ENCODE measurements at places on chromosomes 13 and 19.

DNA sequence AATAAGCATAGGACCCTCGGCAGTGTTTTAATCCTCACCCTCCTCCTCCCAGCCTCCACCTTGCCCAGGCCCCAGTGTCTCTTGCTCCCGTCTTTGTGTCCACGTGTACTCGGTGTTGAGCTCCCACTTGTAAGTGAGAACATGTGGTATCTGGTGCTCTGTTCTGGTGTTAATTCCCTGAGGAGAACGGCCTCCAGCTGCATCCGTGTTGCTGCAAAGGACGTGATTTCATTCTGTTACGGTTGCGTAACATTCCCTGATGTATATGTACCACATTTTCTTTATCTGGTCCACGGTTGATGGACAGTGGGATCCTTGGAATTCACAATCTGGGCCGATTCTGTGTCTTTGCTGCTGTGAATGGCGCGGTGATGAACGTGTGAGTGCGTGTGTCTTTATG is 44.7 kb upstream of the TFDP1 start:
- DNase-seq = no peak

DNA sequence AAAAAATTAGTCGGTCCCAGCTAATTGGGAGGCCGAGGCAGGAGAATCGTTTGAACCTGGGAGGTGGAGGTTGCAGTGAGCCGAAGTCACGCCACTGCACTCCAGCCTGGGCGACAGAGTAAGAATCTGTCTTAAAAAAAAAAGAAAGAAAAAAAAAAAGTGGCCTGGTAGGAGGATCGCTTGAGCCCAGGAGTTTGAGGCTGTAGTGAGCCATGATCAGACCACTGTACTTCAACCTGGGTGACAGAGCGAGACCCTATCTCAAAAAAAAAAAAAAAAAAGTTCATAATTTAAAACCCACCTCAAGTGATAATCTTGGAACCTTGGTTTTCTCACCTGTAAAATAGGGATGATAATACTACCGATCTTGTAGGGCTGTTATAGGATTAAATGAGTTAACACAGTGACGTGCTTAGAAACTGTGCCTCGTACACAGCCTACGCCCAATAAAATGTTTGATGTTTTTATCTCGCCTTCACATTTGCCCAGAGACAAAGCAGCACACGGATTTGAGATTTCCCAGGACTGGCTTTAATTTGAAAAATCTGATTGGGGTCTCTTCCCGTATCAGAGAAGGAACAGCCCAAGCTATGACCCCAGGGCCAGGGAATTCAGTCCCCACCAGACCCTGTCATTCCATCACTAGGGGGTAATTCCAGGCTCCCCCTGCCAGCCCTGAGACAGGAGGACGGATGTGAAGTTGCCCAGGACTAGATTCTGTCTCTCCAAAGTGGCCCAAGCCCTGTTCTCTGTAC is 3.6 kb downstream of the SERTAD1 start:
- no peak for DNase-seq

DNA sequence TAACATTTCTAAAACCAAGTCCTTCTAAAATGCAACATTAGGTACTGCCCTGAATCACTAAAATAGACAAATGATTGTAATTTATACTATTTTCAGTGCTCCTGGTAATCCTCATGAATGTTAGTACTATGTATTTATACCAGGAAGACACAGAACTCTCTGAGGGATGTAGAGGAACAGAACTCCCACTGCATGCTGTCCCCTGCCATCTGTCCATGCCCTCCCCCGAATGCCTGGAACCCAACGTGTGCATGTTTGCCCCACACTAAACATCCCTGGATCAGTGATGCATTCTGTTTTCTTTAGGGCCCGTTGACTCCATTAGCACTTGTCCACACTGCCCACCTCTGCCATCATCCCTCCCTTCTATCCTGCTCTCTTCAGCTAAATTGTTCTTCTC is 26.5 kb downstream of the ENOX1 start:
- no peak for DNase-seq

GRCh38 chr13:51541809-51542258 is 42.4 kb upstream of the WDFY2 start:
- DNase-seq = no peak

DNA sequence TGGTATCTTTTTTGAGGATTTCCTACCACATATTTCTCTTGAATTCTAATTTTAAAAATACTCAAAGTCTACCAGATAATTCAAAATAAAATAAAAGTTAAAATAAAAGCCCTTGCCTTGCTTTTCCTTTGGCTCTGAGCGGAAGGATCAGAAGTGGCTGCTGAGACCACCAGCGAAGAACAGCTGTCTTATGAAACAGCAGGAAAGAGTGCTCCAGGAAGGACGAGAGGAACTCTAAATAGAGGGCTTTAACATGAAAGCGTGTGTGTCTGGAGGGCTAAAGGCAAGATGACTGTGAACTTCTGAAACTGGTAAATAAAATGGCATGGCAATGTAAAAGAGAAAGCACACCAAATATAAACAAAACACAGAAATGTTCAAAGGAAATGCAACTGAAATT is 521.5 kb upstream of the SPRY2 start:
- no peak for DNase-seq

GRCh38 chr19:44592451-44592890 is 20.9 kb upstream of the IGSF23 start:
- DNase-seq = no peak

DNA sequence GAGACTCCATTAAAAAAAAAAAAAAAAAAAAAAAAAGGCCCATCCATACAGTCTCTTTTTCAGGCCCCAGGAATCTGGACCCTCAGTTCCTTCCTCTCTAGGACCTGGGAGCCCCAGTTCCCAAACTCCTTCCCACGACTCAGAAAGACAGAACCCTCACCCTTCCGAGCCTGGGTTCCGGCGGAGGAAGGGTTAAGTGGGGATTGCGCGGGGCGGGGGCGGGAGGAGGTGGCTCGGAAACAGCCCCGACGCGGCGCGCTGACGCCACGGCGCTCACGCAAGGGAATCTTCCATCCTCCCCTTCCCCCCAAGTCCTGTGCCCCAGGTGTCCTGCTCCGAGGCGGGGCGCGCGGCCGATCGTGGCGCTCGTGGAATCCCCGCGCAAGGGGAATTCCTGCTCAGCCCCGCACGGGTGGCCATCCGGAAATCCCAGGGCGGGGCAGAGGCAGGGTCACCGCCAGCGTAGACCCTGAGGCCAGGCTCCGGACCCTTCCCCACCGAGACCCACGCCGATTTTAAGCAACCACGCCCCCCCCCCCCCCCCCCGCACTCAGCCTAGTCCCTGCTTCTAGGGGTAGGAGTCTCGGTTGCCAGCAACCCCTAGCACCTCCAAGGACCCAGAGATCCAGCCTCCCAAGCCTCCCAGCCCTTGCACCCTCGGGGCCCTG is 659 bp downstream of the NFKBID start:
- peak; percentile 93 for DNase-seq

- no peak for DNase-seq
Observed at GRCh38 chr13:75652726-75653125, 16.6 kb downstream of the LMO7 start.

- no peak for DNase-seq
Observed at GRCh38 chr13:77737583-77738200, 40.2 kb downstream of the SLAIN1 start.
